Head of caudate nucleus (tissue), 42 donors: ENCODE measurements at places on chromosomes 2 and 18.

GRCh38 chr2:191190435-191190834 lies 39.6 kb upstream of the STAT4 start:
- DNase-seq, result no peak

DNA sequence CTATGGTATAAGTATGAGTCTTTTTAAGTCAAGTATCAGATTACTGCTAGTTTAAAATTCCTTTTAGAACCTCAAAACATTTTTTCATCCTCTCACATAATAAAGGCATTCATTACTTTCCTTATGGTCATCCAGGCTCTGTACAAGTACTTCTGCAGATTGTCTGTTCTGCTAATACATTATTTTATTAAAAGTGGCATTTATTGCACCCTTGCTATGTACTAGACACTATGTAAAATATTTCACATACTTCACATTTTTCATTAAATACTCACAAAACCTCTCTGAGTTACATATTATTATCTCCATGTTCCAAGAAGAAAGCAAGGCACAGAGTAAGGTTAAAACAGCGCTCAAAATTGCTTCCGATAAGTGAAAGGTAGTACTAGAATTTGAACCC lies 84.1 kb downstream of the RAPH1 start:
- DNase-seq, result no peak

GRCh38 chr2:135657806-135658582 lies 83.7 kb upstream of the UBXN4 start:
- DNase-seq, result no peak

- DNase-seq, result peak; percentile 92
Measured at GRCh38 chr2:61853847-61854563, at the start of gene FAM161A. Gene FAM161A (minus strand): TSS chr2:61854060. CDS start chr2:61854041, 19 bp downstream.

- DNase-seq, result no peak
Measured at GRCh38 chr2:31078579-31079105, 59.6 kb downstream of the GALNT14 start.

GRCh38 chr2:238031751-238032150 lies 29.1 kb upstream of the SCLY start:
- DNase-seq, result no peak

DNA sequence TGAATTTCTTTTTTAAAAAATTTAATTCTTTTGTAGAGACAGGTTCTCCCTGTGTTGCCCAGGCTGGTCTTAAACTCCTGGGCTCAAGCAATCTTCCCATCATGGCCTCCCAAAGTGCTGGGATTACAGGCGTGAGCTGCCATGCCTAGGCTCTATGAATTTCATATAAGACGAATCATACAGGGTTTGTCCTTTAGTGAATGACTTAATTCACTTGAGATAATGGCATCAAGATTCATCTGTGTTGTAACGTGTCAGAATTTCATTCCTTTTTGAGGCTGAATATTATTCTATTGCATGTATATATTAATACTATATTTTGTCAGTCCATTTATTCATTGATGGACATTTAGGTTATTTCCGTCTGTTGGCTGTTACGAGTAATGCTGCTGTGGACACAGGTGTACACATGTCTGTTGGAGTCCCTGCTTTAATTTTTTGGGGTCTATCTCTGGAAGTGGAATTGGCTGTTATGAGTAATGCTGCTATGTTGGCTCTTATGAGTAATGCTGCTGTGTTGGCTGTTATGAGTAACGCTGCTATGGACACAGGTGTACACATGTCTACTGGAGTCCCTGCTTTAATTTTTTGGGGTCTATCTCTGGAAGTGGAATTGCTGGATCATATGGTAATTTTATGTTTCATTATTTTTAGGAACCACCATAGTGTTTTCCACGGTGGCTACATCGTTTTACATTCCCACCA lies 210.6 kb downstream of the CAMKMT start:
- DNase-seq, result no peak

- DNase-seq, result no peak
Measured at GRCh38 chr2:17580319-17580715, 39.8 kb downstream of the VSNL1 start.

DNA sequence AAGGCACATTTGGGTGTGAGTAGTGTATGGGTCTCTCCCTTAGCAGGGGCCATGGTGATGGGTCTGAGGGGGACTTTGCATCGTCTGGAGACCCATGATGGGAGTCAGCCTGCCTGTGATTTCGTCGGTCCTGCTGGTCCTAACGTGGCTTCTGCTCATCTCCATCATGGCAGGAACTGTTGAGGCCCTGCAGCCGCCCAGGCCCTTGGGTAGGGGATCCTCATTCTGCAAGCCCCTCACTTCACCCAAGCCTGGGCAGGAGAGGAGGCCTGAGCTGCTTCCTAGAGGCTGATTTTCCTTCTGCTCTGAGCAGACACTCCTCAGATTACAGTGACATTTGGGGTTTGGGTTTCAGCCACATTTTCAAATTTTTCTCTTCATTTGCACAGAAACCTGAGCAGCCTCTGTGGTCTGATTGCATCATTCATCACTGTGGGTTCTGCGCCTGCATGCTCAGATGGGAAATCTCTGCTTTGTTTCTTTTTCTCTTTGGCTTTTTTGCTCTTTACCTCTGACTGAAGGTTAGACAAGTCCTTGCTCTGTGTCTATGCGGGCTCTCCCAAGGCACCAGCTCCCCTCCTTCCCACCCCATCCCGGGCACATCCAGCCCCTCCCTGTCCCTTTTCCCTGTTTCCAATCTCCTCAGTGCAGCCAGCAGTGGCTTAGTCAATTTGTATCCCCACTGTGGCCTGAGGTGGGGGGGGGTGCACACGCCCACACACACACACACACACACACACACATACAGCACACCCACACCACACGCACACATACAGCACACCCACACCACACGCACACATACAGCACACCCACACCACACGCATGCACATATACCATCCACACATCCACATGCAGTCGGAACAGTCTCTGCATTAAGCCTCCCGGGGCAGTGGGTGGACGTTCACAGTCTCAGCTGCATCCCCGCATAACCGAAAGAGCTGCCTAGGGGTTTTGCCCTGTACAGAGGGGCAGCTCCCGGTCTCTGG lies 305.4 kb upstream of the HS6ST1 start:
- DNase-seq, result no peak

DNA sequence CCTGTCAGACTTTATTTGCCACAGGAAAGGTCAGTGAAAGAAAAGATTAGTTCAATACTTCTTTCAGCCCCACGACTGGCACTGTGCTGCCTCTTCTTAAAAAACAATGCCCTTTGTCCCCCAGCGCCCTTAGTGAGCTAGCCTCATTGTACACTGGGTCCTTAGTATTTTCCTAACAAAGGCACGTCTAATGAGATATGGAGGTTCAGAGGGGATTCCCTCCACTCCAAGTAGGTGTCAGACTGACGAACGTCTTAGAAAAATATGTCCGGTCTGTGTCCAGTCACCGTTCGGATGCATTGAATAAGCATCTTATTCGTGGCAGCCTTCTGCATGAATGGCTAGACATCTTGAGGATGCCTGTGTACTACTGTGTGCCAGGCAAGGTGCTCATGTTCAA lies 1.1 kb downstream of the FECH start:
- peak; percentile 61 for DNase-seq
